Thoracic aorta (tissue), 2 donors: ENCODE measurements at places on chromosomes 13 and 19.

- DNase-seq: no peak
Measured at GRCh38 chr19:2149980-2150793, 1.2 kb downstream of the AP3D1 start.

DNA sequence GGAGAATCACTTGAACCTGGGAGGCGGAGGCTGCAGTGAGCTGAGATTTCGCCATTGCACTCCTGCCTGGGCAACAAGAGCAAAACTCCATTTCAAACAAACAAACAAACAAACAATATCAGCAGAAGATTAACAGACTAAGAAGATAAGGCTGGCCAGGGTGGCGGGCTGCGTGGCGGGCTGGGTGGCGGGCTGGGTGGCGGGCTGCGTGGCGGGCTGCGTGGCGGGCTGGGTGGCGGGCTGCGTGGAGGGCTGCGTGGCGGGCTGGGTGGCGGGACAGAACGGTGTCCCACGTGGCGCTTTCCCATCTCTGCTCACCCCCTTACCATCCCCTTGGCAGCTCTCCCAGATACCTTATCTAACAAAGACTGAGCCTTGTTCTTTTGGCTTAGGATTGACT lies 196.2 kb downstream of the COL4A1 start:
- DNase-seq: no peak

DNA sequence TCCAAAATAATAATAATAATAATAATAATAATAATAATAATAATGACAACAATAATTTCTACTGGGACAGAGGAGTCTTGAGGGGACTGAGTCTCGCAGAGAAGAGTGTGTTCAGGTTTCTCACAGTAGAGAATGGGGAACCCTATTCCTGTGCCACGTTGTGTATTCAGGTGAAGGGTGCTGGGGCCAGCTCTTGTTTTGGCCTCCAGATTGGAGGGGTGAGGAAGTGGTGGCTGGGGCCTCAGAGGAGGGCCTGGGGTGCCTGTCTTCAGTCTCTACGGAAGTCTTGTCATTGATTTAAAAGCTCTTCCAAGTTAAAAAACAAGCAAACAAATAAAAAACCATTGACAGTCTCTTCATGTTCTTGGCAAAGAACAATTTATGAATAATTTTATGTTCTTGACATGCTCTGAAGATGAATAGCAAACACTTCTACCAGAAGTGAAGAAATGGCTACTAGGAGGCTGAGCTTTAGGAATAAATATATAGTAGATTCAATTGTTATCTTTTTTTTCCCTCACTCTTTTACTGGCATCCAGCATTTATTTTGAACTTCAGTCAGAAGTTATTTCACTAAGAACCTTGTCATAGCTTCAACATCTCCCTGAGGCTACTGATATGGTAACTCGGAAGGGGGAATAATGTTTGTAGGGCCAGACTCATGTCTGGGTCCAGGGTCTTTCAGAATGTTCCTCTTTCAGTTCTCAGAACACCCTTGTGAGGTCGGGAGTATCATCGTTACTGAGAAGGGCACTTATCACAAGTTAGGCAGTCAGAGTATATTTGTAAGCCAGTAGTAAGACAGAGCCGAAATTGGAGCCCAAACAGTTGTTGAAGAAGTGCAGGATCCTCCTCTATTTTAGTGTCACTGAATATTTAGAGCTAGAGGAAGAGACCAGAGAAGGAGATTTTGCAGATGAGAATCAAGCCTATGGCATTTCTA lies 13.1 kb downstream of the LRCH1 start:
- DNase-seq: no peak

- DNase-seq: no peak
Measured at GRCh38 chr19:1017906-1018305, 3.0 kb downstream of the TMEM259 start.

DNA sequence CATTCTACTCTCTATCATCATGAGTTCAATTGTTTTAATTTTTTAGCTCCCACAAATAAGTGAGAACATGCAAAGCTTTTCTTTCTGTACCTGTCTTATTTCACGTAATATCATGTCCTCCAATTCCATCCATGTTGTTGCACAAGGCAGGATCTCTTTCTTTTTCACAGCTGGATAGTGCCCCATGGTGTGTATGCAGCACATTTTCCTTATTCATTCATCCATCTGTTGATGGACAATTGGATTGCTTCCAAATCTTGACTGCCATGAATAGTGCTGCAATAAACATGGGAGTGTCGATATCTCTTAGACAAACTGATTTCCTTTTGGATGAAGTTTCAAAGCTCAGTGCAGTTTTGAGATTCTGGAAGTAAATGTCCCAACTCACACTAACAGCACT lies 326.9 kb downstream of the FGF9 start:
- no peak for DNase-seq

DNA sequence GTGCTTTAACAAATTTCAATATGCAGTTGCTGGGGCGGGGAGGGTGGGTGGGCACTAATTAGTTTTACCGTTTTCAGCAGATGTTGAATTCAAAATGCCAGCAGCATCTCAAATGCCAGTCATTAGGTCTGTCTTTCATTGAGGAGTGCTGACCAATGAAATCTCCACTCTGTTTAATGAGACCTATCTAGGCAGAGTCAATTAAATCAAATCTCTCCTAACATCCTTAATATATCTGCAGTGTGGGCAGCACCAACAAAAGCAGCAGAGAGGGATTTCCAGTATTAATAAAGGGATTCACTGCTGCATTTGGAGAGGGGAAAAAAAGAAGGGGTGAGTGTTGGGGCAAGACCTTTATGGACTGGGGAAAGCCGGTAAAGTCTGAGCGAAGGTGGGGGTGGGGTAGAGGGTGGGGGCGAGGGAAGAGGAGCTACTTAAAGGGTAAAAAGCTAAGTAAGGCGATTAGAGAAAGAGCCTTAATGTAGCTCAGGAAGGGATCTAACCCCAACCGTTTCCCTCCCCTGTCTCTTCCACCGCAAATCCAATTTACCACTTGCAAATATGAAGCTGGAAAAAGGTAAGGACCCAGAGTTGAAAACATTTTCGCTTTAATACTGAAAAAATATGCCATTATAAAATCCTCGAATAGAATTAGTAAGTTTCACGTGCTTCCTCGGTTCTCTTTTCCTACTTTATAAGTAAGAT lies 4.5 kb downstream of the SLITRK1 start:
- no peak for DNase-seq

DNA sequence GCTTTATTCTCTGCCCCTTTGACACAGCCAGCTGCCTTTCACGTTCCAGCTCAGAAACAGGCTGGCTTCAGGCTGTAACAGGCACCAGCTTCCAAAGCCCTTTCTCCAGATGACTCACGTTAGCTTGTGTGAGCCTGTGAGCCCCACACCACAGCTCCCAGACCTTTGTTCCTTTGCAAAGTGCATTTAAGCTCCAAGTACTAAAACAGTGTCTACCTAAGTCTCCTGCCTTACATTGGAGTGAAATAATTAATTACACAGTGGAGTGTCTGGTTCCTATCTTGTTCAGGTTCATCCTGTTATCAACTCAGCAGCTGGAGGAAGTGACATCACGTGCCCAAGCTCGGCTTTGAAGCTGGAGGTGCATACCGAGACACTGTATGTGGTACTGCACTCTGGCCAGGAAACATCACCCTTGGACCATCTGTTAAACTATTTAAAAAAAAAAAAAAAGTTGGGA lies 475.8 kb downstream of the FOXO1 start:
- no peak for DNase-seq

DNA sequence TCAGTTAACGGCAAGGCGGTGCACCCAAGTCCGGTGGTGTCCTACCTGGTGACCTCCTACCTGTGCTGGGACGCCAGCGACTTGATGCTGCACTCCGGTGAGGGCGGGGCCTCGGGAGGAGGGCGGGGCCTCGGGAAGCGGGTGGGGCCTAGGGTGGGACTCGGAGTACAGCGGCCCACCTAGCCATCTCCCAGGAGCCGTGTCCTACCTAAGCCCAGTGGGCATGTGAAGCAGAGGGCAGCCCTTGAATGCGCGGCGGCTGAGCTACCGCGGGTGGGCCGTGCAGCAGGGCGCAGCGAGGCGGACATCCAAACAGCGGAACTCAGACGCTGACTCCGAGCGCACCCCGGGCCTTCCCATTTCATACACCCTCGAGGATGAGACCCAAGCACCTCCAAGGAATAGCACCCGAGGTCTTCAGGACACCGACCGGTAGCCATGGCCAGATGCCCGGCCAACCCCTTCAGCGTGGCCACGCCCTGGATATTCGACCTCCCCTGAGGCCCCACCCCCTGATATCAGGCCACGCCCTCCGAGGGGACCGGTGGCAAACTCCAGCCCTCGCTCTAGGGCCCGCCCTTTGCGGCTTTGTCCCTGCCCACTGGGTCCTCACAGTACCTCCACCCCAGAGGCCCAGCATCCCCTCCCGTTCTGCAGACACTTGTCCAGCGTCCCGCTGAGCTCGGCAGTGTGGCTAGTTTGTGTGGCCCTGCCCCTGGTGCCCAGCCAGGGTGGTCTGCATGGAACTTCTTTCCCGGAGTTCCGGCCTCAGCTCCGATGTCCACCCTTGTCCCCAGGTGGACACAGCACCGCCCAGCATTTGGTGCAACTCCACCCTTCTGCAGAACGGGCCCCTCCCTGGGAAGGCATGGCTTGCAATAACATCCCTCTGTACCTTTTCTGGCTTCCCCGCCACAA lies 5.4 kb downstream of the KLK1 start:
- DNase-seq: no peak
